ENCODE measurements at places on chromosomes 7 and 10. TPM values are rescaled to one million over a fixed set of nuclear protein-coding genes. Genes with fewer than 3 reads are reported as not detected.

The MDFIC gene
- 21.8 TPM for total RNA-seq

DNA sequence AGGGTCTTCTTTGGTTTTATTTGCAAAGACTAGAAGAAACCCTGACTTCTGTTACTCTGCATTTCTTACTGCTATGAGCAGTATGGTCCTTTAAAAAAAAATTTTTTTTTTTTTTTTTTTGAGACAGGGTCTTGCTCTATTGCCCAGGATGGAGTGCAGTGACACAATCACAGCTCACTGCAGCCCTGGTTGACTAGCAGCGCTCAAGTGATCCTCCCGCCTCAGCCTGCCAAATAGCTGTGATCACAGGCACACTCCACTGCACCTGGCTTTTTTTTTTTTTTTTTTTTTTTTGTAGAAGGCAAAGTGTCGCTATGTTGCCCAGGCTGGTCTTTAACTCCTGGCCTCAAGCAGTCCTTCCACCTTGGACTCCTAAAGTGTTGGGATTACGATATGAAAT, 17.4 kb downstream of the CNNM2 start:
- H3K36me3 ChIP-seq, result no peaks in the 10 kb centered on the region
- H3K4me1 ChIP-seq, result no peaks in the 10 kb centered on the region
- H3K27me3 ChIP-seq, result no peaks in the 10 kb centered on the region
- no peak overlapping the region for H3K27ac ChIP-seq

The PALD1 gene
- total RNA-seq, result not detected

- H3K27ac ChIP-seq, result peak overlapping the region; percentile 52
- peak; percentile 95 for DNase-seq
- H3K4me1 ChIP-seq, result peaks cover 62% of the 10 kb centered on the region
- no peaks in the 10 kb centered on the region for H3K36me3 ChIP-seq
Measured at GRCh38 chr10:110414548-110415309, 83.0 kb upstream of the DUSP5 start.

GRCh38 chr10:10120671-10121070, 897.0 kb upstream of the CELF2 start:
- H3K27ac ChIP-seq, result no peak overlapping the region
- DNase-seq, result no peak
- no peaks in the 10 kb centered on the region for H3K27me3 ChIP-seq
- H3K36me3 ChIP-seq, result no peaks in the 10 kb centered on the region
- no peaks in the 10 kb centered on the region for H3K4me1 ChIP-seq

- H3K4me1 ChIP-seq, result peaks cover 23% of the 10 kb centered on the region
- H3K27ac ChIP-seq, result peak overlapping the region; percentile 52
- DNase-seq, result no peak
- no peaks in the 10 kb centered on the region for H3K27me3 ChIP-seq
- H3K4me3 ChIP-seq, result no peak overlapping the region
Measured at GRCh38 chr10:30818010-30818660, 188.6 kb upstream of the LYZL2 start.

DNA sequence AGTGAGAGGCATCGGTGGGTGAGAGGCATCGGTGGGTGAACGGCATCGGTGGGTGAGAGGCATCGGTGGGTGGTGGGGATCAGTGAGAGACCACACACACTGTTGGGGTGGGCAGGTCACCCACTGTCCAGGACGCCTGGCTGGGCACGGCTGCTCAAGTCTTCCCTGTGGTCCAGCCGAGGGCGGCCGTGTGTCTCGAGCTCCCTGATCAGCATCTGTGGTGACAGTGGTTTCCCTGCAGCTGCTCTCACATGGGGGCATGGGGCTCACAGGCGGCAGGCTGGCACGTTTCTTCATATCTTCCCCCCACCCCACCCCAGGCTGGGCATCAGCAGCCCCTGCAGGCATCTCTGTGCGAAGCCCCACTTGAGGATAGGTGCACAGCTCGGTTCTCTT, 78.2 kb downstream of the NKX6-2 start:
- no peak overlapping the region for H3K27ac ChIP-seq
- no peak for DNase-seq
- H3K27me3 ChIP-seq, result no peaks in the 10 kb centered on the region
- no peaks in the 10 kb centered on the region for H3K36me3 ChIP-seq

DNA sequence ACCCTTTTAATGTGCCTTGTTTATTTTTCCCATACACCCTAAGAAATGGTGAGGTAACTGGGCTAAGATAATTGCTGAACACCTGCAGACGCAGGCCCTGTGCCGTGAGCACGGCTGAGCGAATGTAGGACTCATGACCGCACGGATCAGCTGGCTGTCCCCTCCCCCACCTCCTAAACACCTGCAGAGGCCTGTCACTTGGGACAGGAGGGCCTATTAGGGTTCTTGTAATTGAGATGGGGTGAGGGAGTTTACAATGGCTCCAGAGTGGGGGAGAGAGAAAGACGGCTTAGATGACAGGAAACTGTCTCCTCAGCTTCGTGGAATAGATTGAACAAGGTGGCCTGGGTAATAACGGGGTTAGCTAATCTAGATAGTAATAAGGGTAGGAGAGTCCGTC, 291.7 kb upstream of the HABP2 start:
- no peaks in the 10 kb centered on the region for H3K4me1 ChIP-seq
- no peak overlapping the region for H3K4me3 ChIP-seq
- no peak for DNase-seq
- no peaks in the 10 kb centered on the region for H3K36me3 ChIP-seq

- no peak for DNase-seq
- no peaks in the 10 kb centered on the region for H3K36me3 ChIP-seq
- H3K4me3 ChIP-seq, result no peak overlapping the region
- no peak overlapping the region for H3K27ac ChIP-seq
Measured at GRCh38 chr7:116772423-116772863, 89.9 kb upstream of the CAPZA2 start.

DNA sequence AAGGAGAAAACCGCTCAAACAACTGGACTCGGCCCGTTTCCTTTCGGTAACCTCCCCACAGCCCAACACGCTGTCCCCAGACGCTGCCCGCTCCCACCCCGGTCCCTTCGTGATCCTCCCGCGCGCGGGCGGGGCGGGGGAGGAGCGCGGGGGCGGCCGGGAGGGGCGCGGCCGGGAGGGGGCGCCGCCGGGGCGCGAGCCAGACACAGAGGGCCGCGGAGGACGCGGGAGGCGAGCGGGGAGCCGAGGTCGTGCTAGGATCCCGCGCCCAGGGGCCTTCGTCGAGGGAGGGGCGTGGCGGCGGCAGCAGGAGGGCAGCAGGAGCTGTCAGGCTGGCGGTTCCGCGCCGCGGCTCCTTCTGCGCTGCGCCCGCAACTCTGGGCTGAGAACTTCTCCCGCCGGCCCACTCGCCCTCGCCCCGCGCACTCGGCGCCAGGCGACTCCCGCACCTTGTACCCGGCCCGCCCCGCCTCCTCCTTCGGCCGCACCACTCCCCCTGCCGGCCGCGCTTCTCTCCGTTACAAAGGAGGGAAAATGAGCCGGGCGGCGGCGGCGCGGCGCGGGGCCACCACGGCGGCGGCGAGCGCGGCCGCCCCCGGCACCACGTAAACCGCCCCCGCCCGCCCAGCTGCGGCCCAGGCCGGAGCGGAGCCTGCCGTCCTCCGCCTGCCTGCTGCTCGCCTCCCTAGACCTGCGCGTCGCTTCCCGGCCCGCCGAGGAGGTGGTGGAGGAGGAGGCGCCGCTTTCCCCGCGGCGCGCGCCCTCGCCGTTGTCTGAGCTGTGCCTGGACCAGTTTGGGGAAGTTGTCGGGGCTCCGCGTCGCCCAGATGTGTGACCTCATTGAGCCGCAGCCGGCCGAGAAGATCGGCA, at the start of gene CDK14:
Gene CDK14, plus strand, starts transcription at position 521 of the 870 bp plus-strand sequence. Its CDS starts 307 bp downstream, at position 828.
- H3K36me3 ChIP-seq, result no peaks in the 10 kb centered on the region
- peaks cover 10% of the 10 kb centered on the region for H3K4me1 ChIP-seq
- peak; percentile 22 for DNase-seq

GRCh38 chr7:133061357-133061756, 20.5 kb downstream of the CHCHD3 start:
- H3K27ac ChIP-seq, result no peak overlapping the region
- no peaks in the 10 kb centered on the region for H3K36me3 ChIP-seq
- no peaks in the 10 kb centered on the region for H3K27me3 ChIP-seq
- no peaks in the 10 kb centered on the region for H3K4me1 ChIP-seq
- H3K4me3 ChIP-seq, result no peak overlapping the region
- DNase-seq, result no peak

The TEX47 gene
- not detected for total RNA-seq

The MYO1G gene
- total RNA-seq, result 429 TPM

DNA sequence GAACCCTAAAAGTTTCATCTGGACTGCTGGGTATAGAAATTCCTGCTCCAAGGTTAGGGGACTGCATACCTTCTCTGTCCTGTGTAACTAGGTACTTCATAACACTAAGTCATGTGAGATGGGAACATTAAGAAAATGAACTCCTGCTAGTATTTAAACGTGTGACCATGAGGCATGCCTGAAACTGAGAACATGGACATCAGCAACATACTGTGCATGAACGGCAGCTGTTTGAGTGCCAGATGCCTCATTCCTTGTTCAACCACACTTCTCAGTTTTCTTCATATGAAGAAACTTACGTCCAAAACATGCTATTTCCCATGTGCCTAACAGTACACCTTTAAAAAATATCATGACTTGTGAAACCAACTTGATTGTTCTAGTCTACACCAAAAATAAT, 88.5 kb downstream of the CREM start:
- DNase-seq, result no peak
- no peak overlapping the region for H3K4me3 ChIP-seq
- no peaks in the 10 kb centered on the region for H3K27me3 ChIP-seq
- peaks cover 35% of the 10 kb centered on the region for H3K4me1 ChIP-seq
- no peak overlapping the region for H3K27ac ChIP-seq

The CPVL gene
- 9.8 TPM for total RNA-seq

DNA sequence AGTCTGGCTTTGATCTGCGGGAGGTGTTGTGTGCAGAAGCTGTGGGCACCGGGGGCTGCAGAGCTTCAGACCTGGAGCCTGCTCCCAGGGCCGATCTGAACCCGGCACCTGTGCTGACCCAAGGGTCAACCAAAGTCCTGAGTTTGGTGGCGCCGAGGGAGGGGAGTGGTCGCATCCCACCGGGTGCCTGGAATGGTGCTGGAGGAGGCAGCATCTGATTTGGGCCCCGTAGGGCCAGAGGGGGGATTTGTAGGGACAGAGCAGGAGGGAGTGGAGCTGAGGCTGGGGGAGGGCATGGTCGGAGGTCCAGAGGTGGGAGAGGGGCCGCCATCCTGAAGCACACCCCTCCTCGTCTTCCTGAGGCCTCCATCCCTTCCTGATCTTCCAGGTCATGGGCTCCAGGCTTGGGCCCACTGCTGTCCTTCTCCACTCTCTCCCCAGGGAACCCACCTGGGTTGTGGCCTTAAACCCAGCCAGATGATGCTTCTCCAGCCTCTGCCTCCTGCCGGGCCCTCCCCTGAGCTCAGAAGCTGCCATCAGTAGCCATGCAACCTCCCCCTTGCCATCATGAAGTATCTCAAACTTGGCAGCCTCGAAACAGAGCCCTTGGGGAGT, 112.9 kb downstream of the LHPP start:
- no peak for DNase-seq
- no peaks in the 10 kb centered on the region for H3K36me3 ChIP-seq
- no peak overlapping the region for H3K27ac ChIP-seq
- no peaks in the 10 kb centered on the region for H3K27me3 ChIP-seq

The KLHDC10 gene
- total RNA-seq, result 23.2 TPM

- no peak overlapping the region for H3K4me3 ChIP-seq
- peak overlapping the region; percentile 40 for H3K27ac ChIP-seq
- no peaks in the 10 kb centered on the region for H3K27me3 ChIP-seq
- no peak for DNase-seq
Measured at GRCh38 chr10:74587109-74587854, 239.1 kb upstream of the KAT6B start.

The CLRN3 gene
- total RNA-seq, result not detected

DNA sequence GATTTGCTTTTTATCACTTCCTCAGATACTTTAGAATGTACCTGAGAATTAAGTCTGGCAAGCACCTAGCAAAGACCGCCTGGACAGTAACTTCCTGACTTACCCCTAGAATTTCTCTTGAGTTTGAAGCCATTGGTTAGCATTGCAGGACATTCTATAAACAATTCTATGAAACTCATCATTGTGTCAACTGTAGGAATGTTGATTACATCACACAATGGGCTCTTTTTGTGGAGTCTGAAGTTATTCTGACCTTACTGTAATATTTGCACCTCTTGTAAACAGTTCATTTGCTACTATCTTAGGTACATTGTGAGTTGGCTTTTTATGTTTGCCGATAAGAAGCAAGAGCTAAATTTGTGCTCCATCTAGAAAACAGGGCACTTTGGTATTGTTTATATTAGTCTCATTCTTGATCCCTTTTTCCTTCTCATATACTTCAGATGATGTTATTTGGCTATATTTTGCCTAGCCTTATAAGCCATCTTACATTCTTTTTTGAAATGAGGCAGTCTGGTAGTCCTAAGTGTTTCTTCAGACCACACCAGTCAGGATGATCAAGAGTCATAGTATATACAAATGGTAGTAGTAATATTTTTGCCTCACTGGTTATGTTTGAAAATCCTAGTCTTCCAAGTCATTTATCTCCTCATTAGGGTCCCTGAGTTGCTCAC, 52.4 kb downstream of the CASD1 start:
- no peaks in the 10 kb centered on the region for H3K4me1 ChIP-seq
- H3K27ac ChIP-seq, result no peak overlapping the region
- DNase-seq, result no peak
- no peak overlapping the region for H3K4me3 ChIP-seq

DNA sequence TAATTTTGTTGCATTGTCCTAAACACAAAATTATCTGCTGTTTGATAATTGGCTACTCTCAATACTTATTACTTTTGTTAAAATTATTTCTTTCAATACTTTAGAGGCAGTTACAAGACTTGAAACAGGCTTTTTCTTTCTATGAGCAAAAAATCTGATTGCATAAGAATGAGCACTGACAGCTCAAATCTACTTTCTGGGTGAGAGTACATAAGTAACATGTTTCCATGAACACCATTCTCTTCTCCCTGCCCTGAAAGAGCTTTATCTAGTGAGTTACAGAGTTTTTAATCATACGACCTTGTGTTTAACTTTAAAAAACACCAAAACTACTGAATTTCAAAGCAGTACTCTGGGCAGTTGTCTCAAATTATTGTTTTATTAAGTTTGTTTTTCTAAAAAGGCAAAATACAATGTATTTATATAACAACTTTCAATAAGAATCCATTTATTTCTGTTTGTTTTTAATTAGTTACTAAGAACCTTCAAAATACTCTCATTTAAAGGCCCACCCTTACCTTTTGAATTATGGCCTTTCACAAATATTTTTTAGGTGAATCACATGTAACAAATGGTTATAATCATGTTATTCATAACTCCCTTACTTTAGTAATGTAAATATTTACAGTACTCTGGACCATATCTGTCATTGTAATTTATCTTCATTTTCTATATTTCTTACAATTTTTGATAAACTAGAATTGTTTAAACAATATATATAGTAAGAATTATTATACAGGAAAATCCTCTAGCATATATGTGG, 23.0 kb upstream of the TFAM start:
- H3K36me3 ChIP-seq, result peaks cover 7% of the 10 kb centered on the region
- H3K4me1 ChIP-seq, result peaks cover 6% of the 10 kb centered on the region
- H3K27me3 ChIP-seq, result no peaks in the 10 kb centered on the region
- H3K4me3 ChIP-seq, result no peak overlapping the region
- no peak overlapping the region for H3K27ac ChIP-seq

The PAXIP1 gene
- total RNA-seq, result 13.8 TPM

The SH3PXD2A gene
- 3.3 TPM for total RNA-seq
